ENCODE measurements at places on chromosomes 4 and X.

GRCh38 chr4:24535399-24535798 is 49.0 kb downstream of the DHX15 start:
- no peak for DNase-seq

DNA sequence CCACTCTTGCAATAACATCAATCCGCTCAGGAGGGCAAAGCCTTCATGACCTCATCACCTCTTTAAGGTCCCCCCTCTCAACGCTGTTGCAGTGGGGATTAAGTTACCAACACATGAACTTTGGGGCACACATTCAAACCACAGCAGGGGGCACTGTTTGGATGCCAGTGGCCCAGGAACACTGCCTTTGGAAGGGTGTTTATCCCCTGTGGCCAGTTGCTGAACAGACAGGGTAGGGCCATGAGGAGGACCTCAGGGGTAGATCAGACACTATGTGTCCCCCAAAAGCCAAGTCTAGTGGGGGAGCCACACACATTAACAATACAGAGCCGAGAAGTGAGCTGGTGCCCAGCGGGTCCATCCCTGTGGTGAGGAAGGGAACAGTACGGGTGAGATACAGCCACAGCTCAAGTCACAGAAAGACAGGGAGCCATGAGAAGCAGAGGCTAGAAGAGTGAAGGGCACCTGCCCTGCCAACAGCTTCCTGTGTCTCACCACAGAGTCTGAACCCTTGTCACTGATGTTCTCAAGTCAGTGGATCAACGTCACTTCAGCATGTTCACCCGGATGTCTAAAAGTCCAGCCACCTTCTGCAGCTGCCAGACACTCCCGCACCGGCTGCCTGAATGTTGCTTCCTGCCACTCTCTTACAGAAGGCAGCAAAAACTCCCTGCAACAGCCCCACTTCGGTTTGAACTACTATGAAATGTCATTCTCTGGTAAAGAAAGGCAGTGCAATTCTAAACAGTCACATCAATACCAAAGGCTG is 19.9 kb upstream of the MXD4 start:
- DNase-seq: peak; percentile 15

- no peak for DNase-seq
These were observed 2.9 kb upstream of the SCARB2 start for GRCh38 chr4:76216524-76216923.

DNA sequence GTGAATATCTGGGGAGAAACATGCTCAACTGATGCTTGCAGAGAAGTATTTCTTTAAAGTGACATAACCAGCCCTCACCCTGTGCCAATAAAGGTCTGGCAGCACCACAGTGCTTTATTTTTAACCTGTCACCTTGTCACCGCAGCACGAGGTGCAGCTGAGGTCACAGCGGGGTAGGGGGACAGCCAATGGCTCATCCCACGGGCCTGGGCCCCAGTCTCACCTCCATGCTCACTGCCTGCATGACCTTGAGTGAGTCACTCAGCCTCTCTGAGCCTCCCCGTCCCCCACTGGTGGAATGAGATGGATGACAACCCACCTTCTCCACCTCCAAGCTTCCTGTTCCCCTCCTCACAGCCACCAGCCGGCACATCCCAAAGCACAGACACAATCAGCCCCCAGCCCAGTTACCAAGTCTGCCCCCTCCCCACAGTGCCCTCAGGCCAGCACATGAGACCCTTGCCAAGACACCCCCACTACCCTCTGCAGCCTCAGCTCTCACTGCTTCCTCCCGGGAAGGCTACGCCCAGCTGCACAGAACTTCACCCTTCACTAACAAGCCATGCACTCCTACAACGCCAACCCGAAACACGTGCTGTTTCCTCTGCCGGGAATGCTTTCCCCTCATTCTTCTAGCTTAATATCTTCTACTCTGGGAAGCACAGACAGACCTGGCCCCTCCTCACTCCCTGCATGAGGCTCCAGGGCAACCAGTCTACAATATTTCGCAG is 24.9 kb upstream of the MAN2B2 start:
- no peak for DNase-seq

DNA sequence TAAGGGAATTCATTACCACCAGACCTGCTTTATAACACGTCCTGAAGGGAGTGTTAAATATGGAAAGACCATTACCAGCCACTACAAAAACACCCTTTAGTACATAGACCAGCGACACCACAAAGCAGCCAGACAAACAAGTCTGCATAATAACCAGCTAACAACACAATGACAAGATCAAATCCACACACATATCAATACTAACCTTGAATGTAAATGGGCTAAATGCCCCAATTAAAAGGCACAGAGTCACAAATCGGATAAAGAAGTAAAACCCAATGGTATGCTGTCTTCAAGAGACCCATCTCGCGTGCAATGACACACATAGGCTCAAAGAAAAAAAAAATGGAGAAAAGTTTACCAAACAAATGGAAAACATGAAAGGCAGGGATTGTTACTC is 36.9 kb downstream of the FGF16 start:
- DNase-seq: no peak

DNA sequence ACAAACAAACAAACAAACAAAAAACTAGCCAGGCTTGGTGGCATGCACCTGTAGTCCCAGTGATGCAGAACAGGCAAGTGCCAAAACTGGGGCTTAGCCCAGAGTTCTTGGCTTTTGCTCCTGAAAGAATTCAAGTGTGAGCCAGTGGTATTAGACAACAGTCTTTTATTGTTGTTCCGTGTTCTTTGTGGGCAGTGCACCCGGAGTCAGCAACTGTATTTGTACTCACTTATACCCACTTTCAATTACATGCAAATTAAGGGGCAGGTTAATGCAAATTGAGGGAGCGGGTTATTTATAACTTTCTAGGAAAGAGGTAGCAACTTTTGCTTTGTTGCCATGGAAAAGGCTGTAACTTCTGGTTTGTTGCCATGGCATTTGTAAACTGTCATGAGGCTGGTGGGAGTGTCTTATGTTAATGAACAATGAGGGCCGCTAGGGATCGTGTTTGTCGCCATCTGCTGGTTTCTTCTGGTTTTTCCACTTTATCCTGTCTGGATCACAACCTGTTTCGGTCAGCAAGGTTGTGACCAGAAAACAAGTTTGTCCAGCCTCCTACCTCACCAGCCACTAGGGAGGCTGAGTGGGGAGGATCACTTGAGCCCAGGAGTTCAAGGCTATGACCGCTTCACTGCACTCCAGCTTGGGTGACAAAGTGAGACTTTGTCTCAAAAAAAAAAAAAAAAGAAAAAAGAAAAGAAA is 88.8 kb upstream of the ESX1 start:
- no peak for DNase-seq

DNA sequence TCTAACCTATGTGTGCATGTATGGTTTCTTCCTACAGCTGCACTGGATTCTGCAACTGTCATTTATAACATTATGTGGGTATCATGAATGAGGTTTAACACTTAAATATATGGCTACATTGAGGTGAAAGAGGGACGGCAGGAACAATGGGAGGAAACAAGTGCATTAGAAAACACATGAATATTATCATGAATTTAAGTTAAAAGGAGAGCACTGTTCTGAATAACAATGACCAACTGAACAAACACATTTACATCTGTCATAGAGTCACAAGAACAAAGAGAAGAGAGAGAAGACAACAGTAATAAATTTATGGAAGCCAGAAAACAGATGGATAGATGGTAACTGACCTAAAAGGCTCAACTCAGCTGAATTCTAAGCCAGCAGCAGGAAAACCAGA is 527.1 kb upstream of the DIPK2B start:
- DNase-seq: no peak

GRCh38 chrX:151702026-151702714 is 6.9 kb downstream of the PRRG3 start:
- DNase-seq: no peak

GRCh38 chrX:39244147-39244546 is 442.9 kb downstream of the MID1IP1 start:
- DNase-seq: no peak

- DNase-seq: no peak
These were observed 13.3 kb downstream of the HNRNPD start for GRCh38 chr4:82360298-82361177.

DNA sequence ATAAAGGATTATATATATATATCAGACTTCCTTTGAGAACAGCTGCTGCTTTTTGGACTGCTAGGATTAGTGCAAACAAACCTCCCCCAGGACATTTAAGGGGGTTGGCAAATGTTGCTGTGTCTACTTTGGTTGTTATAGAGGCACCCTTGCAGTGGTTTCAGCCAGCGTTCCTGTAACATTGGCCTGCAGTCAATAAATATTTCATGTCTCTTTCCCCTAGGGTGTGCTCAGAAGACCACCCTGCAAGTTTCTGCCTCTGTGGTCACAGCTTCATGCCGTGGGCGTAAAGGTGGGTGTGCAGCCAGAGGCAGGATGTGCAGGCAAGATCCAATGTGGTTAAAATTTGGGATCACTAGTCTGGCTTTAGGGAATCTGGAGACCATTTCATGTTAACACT is 28.9 kb downstream of the FGF5 start:
- DNase-seq: no peak

DNA sequence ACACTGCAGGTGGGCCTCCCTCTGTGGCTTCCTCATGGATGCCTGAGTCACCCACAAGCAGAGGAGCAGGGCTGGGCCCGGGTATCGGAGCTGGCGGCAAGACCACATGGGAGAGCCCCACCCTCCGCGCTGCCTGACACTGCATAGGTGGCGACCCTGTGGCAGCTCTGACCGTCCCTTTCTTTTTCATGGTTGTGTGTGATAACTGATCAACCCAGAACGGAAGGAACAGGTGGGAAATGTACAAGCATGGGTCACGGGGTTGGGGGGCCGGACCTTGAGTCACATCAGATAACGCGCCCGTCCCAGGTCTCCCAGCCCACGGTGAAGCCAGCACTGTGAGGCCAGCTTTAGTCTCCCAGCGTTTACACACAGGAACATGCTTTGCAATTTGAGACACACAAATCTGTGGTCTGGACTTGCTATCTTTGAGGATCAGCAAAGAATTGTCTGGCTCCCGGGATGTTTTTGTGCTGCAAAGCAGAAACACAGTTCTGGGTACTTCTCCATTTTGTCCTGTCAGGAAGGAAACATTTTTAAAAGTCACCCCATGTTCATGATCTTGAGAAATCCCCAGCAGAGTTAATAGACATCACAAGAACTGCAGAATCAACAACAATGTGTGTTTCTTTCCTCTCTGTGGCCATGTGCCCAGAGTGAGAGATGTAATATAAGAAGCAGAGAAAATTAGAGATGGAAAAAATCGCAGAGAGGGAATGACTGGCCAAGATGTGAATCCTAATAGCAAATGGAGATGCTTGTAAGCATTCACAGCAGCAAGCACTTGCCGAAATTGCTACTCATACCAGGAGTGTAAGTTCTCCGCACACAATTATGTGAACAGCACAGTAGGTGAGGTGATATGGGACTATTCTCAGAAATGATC is 70.1 kb upstream of the CBR4 start:
- DNase-seq: no peak

DNA sequence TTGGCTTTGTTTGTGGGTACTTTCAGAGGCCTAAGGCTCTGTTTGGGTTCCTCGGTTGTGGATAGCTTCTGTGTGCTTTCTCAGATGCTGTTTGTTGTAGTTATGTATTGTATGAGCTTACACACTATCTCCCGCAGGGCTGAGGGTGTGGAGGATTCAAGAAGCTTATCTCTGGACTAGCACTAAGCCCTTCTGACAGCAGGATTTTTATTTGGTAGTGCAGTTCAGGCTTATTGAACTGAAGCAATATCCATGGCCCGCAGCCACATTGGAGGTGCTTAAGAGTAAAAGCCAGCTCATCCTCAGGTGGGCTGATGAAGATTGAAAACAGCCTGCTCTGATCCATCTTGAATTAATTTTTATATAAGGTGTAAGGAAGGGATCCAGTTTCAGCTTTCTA is 128.2 kb downstream of the RASGEF1B start:
- no peak for DNase-seq

- no peak for DNase-seq
These were observed 46.4 kb downstream of the SGMS2 start for GRCh38 chr4:107870916-107871786.

GRCh38 chr4:6335040-6335590 is 65.5 kb downstream of the WFS1 start:
- no peak for DNase-seq

DNA sequence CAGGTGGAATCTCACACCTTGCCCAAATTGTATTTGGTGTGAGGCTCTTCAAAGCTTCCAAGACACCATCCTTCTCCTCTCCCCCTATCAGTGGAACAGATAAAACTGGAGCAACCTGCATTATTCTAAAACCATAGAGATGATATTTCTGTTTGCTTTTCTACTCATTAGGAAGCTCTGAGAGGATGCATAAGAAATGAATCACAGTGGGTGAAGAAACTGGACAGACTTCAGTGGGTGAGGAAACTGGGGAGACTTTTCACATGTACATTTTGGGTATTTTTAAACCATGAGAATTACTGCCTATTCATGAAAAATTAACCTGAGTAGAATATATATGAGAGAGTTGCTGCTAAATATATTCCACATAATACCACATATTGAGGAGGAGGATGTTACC is 16.4 kb downstream of the HAND2 start:
- no peak for DNase-seq

DNA sequence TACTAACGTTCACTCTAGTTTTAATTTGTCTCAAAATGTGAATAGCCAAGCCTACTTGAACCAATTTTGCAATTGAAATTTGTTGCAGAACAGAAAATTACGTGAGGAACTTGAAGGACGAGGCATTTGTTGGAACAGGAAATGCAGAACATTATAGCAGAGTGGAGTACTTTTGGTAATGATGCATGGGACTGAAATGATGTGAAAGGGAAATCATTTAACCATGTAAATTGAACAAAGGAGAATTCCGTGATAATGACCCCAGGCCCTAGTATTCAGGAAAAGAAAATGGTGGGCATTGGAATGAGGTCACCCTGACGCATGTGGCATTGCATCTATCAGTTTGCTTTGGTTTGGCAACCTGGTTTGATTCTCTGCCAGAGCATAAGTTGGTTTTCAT is 44.9 kb upstream of the BEND4 start:
- no peak for DNase-seq

GRCh38 chrX:66635360-66635759 is 3.5 kb downstream of the EDA2R start:
- no peak for DNase-seq

DNA sequence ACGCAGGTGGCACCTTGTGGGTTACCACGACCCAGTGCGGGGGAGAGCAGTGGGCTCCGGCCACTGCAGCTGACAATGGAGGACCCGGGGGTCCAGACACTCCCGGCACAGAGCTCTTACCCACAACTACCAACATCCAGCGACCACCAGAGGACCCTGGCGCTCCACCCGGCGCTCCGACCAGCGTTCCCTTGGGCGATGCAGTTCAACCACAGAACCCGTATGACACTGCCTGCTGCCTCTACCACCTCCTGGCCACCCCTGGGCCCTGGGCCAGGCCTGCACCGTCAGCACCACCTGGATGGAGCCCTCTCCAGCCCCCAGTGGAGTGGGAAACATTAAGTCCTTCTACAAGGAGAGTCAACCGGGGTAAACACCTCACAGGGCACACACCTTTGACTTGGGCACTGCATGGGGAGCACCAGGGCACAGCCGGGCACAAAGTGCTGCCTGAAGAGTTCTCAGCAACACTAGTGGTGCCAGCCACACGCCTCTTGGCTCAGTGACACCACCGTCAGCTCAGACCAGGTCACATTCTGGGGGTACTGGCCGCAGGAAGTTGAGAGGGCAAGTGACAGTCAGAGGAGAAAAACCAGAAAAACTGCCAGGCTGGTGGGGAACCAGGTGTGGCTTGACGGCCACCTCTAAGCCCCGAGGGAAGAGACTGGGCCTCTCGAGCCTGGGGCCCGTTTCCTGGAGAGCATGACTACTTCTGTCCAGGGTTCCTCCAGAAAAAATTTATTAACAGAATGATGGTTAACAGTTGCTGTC is 2.6 kb downstream of the CTBP1 start:
- no peak for DNase-seq

GRCh38 chr4:111126340-111126739 is 503.5 kb upstream of the PITX2 start:
- no peak for DNase-seq

All from stimulated activated CD4-positive, alpha-beta T cell treated with anti-CD3 and anti-CD28 coated beads, TNF-alpha, amount 100 ng/mL, for 4 hours (primary cell).